Substantia nigra (tissue), 51 donors: ENCODE measurements at places on chromosomes 5 and 9.
A peak's percentile ranks its signal among the peaks of the same experiment; 100 is the strongest.

DNA sequence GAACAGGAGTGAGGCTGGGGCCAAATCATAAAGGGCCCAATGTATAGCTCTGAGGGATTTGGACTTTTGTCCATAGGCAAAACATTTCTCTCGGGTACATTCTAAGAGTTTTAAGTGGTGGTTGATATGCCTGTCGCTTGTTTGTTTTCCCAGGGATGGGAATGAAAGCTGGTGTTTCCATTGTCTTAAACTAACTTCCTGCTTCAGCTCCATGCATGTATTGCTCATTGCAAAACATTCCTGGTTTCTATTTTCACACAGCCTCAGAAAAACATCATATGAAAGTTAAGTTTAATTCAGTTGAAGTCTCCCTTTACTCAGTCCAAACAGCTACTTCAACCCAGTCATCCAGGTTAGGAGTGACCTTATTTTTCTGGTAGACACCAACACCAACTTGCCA lies 235.0 kb downstream of the ACTL7B start:
- DNase-seq = no peak

DNA sequence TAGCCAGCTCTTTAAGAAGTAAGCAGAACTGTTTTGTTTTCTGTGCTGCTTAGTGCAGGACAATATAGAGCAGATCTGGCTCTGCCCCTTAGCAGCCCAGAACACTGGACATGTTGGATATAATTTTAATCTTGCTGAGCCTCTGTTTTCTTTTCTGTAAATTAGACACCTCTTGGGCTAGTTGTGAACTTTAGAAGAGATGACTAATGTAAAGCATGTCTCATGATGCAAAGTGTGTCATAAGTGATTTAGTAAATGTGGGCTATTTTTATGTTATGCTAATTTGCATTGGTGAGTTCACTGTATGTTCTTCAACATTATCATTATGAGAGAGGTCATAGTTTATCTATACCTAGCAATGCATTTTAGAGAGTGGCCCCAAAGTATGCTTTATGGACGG lies 156.1 kb upstream of the ADAMTSL1 start:
- no peak for DNase-seq

- DNase-seq = no peak
Measured at GRCh38 chr5:136025900-136026299, 2.9 kb upstream of the TGFBI start.

DNA sequence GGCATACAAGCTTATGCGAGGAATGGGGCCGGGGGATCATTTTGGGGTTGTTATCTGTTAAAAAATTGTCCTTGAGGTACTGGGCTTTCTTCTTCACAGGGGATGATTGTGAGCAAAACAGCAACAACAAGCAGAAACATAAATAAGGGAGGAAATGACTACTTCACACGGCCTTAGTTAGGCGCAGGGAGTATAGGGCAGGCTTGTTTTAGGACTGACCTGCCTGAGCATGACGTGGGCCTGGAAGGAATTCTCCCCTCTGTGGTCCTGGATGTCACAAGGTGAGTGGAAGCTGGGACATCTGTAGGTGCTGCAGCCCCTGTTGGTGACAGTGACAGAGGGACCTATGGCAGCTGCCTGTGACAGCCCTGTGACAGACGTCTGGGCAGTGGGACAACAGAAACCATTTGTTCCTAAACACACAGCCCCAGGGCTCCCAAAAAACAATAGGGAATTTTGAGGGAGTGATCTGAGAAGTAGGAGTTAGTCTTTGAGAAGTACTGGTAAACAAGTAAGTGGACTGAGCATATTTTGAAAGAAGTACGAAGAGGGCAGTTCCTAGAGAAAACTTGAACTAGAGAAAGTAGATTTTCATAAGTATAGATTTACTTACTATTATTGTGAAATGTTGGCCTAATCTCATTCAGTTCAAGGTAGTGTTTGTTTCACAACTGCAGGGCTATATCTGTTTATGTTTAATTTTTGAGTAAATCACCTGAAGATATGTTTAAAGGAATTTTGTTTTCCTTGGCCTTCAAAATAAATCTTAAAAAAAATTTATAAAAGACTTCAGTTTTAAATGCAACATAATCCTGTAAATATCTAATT lies 113.1 kb downstream of the KDM4C start:
- DNase-seq = no peak

DNA sequence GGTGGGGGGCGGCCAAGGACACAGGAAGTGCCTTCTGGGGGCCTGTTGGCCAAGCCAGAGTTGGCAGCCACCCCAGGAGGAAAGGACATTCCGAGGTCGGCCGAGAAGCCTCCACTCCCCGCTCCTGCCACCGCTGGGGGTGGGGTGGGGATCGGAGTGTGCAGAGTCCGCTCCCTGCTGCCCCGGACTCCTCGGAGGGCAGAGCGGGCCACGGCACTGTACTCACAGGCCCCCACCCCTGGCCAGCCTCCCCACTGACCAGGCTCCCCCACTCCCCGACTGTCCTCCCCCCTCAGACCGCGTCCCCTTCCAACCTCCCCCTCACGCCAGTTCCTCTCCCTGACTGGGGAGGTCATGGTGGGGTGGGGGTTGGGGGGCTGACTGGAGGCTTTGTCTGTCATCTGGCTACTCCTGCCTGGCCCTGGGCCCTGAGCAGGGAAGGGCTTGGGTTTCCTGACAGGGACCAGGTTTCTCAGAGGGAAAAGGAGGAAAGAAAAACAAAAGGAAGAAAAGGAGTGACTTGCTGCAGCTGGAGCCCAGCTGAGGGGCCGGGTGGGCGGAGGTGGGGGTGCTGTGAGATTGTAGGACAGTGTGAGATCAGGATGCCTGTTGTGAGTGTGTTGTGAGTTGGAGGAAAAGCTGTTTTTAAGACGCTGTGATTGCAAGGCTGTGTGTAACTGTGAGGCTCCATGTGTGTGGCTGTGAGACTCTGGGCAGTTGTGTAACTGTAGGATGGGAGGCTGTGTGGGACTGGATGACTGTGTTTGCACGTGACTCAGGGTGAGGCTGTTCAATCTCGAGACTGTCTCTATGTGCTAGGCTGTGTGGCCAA lies 29.7 kb downstream of the CNTFR start:
- DNase-seq = no peak

- DNase-seq = no peak
Measured at GRCh38 chr5:98217138-98217537, 556.3 kb upstream of the RGMB start.

GRCh38 chr9:81625969-81626368 lies 63.4 kb downstream of the TLE1 start:
- DNase-seq = no peak

- no peak for DNase-seq
Measured at GRCh38 chr5:60101573-60101972, 208.0 kb upstream of the PDE4D start.

DNA sequence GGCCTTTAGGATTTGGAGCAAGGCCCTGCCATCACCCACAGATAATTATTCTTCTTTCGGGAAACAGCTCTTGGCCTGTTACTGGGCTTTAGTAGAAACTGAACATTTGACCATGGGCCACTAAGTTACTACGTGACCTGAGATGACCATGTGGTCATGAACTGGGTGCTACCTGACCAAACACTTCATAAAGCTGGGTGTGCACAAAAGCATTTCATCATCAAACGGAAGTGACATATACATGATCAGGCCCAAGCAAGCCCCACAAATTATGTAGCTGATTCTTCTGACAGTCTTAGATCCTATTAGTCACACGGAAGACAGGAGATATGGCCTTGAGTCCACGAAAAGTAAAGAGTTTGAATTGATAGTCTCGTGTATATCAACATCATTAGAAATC lies 130.9 kb upstream of the FBN2 start:
- no peak for DNase-seq

GRCh38 chr9:6417186-6417585 lies 4.2 kb downstream of the UHRF2 start:
- no peak for DNase-seq

DNA sequence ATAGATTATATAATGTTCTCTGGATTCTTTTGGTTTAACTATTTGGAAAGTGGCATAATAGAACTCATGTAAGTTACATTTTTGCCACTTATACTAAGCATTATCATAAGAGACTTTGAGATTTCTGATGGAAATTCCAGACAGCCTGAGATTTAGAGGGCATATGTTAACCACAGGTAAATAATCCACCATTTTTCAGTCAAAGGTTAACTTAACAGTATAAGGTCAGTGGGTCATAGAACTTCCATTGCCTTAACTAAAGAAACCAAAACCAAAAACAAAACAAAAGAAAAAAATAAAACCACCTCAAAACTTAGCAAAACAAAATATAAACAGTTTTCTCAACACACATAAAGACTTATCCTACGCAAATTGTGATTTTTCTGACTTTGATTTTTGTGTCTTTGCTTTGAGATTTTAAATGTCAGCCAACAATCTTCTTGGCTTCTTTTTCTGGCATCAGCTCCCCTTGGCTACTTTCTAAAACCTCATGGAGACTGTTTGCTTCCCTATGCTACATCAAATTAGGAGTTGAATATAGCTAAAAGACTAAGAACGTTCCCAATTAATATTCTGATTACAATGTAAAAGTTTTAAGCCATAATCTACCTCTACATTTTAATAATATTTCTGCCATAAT lies 430.1 kb upstream of the DAB2 start:
- no peak for DNase-seq

- no peak for DNase-seq
Measured at GRCh38 chr5:67043796-67044511, 152.6 kb downstream of the CD180 start.

- no peak for DNase-seq
Measured at GRCh38 chr9:124698265-124698664, 72.8 kb downstream of the NR6A1 start.

DNA sequence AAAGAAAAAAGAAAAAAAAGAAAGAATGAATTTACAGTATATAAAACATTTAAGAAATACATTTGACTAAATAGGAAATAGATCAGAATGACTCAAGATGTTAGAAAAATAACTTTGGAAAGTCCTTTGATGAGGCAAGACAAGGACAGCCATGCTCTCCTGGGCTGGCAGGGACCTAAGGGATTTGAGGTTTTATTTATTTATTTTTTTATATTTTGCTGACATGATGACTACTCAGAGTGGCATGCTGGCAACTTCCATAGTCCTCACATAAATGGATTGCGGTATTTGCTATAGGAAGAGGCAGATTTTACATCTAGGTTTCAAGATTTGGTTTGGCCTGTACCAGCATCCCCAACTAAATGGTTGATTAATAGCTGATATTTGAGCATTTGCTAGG lies 17.7 kb downstream of the SLC28A3 start:
- DNase-seq = no peak

GRCh38 chr5:126499853-126500342 lies 76.7 kb downstream of the GRAMD2B start:
- DNase-seq = no peak

- DNase-seq = no peak
Measured at GRCh38 chr5:59937633-59938032, 44.1 kb upstream of the PDE4D start.

- DNase-seq = peak; percentile 37
Measured at GRCh38 chr9:107283623-107284616, 841 bp downstream of the RAD23B start.

DNA sequence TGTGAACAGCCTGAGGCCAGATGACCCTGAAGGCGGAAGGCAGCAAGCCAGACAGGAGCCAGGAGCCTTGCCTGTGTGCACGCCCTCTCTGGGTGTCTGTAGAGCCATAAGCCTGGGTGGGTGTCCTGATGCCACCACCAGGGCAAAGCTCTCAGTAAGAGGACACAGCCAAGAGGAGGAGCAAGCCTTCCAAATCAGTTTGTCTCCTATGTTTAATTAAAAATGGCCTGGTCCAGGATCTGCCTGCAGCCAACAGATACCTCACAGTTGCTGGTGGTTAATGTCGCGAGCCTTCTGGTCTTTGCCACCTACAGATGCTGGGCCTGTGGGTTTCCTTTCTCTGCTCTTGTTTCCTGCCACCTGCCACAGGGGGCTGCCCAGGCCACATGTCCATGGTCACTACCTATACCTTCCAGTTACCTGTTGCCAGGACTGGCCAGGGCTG lies 56.9 kb downstream of the SYK start:
- DNase-seq = no peak

- DNase-seq = no peak
Measured at GRCh38 chr5:94240993-94241651, 377.3 kb downstream of the KIAA0825 start.

DNA sequence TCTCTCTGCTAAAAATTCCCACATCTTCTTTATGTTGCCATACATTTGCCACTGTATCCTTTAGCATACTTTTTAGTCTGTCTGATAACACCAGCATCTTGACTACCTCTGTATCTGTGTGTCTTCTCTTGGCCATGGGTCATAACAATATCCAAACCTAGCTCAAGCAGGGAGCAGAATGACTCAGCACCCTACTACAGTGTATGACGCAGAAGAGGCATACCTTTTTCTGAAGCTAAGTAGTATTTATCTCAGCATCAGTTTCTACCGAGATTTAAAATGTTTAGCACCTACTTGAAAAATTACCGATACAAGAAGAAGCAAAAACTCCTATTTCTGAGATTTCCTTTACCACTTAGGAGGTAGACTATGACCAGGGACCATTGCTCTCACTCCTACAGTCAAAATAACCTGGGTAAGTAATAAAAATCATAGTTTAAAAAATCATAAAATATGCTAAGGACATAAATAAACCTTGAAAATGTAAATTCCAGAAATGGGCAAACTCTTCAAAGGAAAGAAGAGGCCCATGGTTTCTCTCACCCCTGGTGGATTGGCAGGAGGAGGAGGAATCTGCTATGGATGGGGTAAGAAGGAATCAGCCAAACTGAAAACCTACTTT lies 286.5 kb downstream of the MAST4 start:
- no peak for DNase-seq

DNA sequence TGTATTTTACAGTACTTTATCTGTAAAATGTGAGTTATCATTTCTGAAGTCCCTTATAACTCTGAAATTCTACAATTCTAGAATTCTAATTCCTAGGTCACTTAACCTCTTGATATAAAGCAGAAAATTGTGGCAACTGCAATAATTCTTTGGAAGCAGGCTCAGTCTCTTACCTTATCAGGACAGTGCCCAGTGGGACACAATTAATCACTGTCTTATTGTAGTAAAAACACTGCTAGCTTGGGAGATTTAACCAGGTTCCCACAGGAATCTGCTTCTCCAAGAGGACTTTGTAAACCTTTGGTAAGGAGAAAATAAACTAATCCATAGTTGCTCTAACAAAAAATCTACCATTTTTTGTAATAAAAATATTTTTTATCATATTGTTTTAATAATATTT lies 18.3 kb upstream of the SPATA9 start:
- no peak for DNase-seq

DNA sequence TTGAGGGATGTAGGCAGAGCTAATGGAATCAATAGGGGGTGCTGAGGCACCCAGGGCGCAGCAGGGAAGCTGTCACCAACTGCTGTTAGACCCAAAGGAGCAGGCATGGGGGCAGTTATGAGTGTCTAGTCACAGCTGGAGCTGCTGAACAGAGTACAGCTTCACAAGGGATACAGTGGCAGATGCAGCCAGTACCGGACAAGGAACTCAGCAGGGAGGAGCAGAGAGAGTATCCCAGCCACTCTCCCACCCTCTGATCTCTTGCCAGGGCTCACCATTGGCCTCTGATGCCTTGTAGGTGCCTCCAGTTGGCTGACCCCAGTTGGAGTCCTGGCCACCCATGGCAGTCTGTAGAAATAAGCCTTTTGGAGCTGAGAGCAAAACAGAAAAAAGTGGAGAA lies 42.6 kb upstream of the HSPB3 start:
- no peak for DNase-seq

GRCh38 chr9:128421482-128421996 lies 882 bp downstream of the CERCAM start:
- no peak for DNase-seq
